ENCODE measurements at places on chromosomes 3 and 15.

DNA sequence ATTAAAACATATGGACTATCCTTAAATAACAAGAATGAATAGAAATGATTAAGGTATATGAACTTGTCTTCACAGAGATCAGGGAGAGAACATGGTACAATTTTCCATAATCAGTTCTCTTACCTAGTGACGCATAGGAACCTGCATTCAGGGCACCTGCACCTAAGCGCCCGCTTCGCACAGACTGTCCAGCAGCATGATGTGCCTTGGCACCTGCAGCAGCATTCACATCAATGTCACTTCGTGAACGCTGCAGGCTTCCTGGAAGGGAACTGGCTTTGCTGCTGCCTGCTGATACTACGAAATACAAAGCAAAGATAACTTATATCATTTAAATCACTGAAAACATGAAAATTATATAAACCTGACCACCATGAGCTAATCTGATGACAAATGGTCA is 115.2 kb downstream of the CLASP2 start:
- no peak for DNase-seq

DNA sequence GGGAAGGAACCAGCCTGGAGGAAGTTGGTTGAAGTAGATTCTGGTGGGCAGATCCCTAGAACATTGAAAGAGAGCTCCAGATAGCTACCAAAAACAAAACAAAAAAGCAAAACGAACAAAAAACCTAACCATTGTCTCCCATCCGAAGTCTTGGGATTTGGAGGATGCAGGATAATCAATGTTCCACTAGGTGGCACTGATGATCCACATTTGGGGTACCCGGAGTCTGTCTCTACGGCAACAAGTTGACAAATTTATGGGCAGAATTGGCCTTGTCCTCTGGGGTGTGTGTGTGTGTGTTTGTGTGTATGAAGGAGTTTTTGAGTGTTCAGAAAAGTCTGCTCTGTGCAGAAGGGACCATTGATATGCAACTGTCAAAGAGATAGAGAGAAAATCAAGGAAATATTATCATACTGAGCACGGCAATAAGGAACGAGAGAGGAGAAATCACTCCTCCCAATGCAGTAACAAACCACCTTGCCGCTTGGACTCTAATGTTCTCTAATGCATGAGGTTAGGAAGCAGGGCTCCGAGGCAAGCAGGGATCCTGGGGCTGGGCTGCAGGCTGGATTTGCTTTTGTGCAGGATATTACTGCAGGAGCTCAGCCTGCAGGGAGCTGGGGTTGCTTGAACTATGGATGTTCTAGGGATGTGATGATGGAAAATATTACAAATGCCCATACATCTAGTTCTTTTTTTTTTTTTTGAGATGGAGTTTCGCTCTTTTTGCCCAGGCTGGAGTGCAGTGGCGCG is 59.8 kb upstream of the KLHL25 start:
- peak; percentile 8 for DNase-seq

- DNase-seq = no peak
These were observed 151.0 kb upstream of the THBS1 start for GRCh38 chr15:39429898-39430357.

DNA sequence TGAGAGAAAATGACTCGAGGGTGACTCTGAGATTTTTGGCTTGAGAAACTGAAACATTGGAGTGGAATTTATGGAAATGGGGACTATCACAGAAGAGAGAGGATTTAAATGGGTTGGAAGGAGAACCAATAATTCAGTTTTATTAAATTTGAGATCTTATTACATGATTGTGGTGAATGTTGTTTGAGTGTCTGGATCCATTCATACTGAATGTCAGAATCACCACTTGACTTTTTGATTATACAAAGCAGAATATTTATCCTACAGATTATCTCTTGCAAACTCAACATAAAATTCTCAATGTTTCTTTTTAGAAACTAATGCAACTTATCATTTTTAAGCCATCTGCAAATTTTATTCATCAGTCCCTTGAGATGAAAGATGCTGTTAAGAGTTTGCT is 332.8 kb downstream of the CNTN3 start:
- no peak for DNase-seq

GRCh38 chr3:115588201-115589115 is 34.9 kb upstream of the GAP43 start:
- DNase-seq = no peak

DNA sequence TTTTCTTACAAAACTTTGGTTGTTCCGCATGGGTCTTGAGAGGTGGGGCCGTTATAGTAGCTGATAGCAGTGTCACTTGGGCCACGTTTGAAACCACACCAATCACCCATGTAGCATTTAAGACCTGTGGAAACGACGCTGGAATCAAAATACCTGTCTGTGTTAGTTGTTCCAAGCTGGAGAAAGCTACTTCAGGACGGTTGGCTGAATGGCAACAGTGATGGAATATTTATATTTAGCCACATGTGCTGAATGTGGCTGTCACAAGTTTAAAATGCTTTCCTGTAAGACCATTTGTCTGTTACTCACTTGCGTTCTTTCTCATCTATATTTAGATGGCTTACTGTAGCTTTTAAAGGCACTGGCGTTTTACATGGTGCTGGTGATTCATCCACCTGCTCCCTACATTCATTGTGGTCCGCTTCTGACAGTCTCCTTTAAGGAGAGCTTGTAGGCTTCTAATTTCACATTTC is 1.4 kb downstream of the DNAJA4 start:
- no peak for DNase-seq

GRCh38 chr3:29281344-29282241 is 722 bp downstream of the RBMS3 start:
- no peak for DNase-seq

- DNase-seq = no peak
These were observed 458.4 kb upstream of the CFAP20DC start for GRCh38 chr3:59508273-59508672.

GRCh38 chr15:62841891-62842559 is 200.5 kb upstream of the TPM1 start:
- no peak for DNase-seq

DNA sequence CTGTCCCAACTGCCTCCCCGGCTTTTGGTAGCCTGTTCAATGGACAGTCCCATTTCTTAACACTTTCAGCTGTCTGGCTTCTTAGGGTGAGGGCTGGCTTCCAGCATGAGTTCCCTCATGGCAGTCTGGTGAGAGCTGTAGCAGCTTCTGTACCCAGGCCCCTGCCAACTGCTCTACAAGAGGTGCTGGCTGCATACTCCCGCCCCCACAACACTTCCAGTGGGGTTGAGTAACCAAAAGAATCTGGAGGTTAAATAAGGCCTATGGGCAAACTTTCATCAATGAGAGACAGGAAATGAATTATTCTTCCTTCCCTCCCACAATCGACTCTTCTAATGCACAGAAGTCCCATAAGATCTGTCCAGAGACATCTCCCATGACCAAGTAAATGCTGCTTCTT is 145.0 kb downstream of the NEK10 start:
- DNase-seq = no peak

DNA sequence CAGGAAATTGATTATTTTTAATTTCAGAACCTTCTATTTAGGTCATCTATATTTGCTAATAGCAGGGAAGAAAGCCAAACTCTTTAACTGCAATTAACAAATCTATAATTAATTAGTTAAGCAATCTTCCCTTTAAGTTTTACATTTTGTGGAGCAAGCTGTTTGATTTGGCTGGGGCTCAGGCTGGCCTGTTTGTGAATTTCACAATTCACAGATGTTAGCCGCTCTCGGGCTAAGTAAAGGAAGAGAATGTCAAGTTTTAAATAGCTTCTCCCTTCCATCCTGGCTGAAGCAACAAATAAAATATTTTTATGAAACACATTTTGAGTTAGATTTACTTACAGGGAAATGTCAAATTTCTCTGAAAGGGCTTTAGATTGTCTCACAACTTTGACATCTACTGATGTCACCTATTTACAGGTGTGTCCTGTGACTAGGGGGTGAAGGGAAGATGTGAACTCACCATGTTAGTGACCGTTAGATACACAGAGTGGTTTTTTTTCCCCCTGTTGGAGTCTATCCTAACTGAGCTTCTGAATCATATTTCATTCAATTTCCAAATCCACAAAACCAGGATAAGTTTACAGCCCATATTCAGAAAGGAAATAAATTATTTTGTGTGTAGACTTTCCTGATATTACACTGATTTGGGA is 1.3 kb upstream of the TP63 start:
- DNase-seq = no peak

GRCh38 chr3:114899186-114899931 is 247.7 kb downstream of the ZBTB20 start:
- DNase-seq = no peak

DNA sequence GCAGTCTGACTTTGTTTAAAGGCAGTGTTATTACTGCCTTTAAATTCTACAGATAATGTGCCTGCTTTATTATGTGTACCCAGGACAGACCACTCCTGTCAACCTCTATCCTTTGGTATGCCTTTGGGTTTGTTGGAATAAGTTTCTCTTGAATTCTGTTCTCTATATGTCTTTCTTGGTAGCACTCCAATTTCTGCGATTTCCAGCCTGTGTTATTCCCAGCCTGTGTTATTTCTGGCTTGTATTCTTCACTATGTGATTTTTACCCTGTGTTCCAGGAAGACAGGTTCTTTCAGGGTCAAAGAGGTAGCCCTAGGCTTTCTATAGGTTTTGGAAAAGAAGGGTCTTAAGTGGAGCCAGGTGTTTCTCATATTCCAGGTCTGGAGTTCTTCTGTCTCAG is 407.4 kb upstream of the AZI2 start:
- DNase-seq = no peak

GRCh38 chr3:46918634-46919033 is 41.1 kb downstream of the PTH1R start:
- no peak for DNase-seq

DNA sequence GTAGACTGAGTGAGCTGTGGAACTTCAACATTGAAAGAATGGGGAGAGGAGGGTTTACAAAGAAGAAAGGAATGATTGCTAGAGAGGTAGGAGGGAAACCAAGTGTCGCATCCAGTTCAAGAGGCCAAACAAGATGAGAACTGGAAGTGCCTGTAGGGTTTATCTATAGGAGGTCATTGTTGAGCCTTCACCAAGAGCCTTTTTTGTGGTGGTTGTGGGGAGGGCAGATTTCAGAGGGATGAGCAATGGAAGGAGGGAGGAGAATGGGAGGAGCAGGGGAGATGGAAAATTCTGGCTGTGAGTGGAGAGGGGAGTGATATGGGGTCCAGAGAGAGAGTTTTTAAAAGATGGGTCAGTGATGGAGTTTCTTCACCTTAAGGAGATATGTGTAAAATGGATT is 8.5 kb downstream of the PDIA5 start:
- no peak for DNase-seq

DNA sequence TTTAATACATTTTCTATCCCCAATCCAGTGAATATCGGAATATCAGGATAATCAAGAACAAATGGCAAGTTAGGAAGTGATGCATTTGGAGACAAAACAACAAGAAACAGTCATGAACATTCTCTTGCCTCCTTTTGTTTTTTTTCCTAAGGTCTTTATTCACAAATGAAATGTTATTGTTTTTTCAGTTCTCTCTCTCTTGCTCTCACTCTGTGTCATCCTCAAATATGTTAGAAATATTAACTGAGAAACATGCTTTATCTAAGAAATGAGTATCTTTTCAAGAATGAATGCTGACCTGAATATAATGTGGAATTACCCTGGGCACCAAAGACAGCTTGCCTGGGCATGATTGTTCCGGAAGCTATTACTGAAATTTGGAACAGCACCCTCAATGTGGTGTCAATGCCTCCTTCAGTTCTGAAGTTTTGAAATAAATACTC is 51.3 kb downstream of the RBMS3 start:
- no peak for DNase-seq

- no peak for DNase-seq
These were observed 154.5 kb upstream of the SUCLG2 start for GRCh38 chr3:67808906-67809305.

DNA sequence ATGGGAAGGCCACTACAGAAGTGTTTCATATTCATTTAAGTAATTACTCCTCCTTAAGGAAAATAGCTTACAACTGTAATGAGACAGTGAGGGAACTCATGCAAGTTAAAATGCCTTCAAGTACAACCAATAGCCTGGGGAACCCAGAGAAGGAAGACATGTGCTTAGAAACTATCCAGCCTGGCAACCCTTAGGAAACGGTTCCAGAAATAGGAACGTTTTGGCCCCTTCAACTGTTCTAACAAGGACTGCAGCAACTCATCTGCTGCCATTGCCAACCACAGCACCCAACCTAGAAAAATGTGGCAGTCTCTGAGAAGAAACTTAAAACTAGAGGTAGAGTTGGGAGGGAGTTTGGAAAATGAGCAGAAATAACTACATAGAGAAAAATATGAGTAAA is 147.5 kb upstream of the STRIT1 start:
- no peak for DNase-seq

GRCh38 chr3:186627852-186628414 is 12.3 kb upstream of the FETUB start:
- no peak for DNase-seq

DNA sequence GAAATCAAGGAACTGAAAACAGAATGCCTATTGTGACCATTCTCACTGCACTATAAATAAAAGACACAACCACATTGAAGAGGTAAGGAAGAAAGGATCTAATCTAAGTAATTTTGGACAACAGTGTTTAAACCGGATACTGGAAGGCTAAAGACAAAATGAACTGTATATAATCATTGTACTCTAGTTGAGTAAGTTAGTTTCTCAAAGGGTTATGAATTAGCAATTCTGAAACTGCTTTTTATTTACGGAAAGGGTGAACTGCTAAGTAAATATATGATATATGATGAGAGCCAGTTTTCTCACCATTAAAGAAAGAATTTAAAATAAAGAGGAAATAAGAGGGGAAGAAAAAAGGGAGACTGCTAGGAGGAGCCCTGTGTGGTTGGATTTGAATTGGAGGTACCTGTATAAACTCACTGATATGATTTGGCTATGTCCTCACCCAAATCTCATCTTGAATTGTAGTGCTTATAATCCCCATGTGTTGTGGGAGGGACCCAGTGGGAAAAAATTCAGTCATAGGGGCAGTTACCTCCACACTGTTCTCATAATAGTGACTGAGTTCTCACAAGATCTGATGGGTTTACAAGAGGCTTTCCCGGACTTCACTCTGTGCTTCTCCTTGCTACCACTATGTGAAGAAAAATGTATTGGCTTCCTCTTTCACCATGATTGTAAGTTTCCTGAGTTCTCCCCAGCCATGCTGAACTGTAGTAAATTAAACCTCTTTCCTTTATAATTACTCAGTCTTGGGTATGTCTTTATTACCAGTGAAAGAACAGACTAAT is 607.7 kb downstream of the PYDC2 start:
- DNase-seq = no peak

DNA sequence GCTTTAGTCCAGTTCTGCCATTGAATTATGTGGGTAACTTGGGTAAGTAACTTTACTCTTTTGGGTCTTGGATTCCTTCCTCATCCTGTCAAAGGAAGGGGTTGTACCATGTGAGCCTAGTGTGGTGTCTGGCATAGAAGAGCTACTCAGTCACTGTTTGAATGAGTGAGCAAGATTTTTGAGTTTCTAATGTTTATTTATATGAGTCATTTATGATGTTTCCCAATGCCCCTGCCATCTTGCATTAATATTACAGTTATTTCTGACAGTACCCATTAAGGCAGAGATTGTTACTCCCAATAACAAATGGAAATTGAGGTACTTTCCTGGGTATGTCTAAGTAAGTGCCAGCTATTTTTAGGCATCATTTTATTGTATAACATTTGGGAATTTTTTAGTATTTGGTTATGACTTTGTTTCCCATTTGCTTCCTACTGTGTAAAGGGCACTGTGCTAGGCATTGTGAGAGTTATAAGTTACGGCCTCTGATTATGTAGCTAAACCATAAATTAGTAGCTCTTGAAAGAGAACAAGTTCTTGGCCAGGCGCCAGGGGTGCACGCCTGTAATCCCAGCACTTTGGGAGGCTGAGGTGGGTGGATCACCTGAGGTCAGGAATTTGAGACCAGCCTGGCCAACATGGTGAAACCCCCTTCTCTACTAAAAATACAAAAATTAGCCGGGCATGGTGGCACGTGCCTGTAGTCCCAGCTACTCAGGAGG is 23.5 kb downstream of the NR1D2 start:
- no peak for DNase-seq
